ENCODE measurements at places on chromosomes 3 and 15.

DNA sequence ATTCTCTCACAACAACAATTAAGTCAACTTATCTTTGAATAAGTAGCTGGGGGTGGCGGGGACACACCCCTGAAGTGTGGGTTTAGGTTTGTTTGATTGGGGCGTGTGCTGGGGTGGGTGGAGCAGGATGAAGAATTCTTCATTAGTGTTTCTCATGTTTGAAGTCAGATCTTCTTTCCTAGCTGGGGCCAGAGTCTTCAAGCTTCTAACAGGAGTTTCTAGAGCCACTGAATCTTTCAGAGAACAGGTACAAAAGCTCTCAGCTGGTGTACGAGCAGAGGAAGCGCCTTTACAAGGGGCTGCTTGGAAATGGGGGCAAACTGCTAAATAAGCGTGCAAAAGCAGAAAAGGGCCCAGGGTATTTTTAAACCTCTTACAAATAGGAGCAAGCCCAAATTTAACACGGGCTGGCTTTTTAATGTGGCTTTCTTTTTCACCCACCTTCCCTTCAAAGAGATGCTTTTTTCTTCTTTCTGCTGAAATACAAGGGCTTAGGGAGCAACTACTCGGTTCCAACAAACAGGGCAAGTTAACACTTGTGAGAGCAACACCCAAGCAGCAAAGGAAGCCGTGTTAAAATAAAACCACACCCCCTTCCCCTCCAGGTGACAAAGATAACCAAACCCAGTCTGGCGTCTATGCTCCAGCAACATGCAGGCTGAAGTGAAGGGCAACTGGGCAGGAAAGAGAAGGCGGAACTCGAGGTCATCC lies 86.9 kb upstream of the RASGRP1 start:
- DNase-seq, result no peak

GRCh38 chr3:31077826-31078225 lies 183.4 kb upstream of the GADL1 start:
- DNase-seq, result no peak

DNA sequence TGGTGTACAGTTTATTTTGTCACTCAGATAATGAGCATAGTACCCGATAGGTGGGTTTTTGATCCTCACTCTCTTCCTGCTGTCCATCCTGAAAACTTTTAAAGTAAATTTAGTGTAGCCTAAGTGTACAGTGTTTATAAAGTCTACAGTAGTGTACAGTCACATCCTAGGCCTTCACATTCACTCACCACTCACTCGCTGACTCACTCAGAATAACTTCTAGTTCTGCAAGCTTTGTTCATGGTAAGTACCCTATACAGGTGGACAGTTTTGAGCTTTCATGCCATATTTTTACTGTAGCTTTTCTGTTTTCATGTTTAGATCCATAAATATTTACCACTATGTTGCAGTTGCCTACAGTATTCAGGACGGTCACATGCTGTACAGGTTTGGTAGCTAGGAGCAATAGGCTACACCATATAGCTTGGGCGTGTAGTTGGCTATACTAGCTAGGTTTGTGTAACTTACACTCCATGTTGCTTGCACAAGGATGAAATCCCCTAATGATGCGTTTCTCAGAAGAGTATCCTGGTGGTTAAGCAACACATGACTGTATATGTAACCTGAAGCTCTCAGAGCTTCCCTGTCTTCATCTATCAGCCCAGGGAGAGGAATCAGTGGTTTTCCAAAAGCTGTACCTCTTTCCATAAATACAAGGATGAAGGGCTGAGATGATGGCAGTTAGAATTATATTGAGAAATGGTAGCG lies 87.6 kb upstream of the SLC25A26 start:
- DNase-seq, result no peak

DNA sequence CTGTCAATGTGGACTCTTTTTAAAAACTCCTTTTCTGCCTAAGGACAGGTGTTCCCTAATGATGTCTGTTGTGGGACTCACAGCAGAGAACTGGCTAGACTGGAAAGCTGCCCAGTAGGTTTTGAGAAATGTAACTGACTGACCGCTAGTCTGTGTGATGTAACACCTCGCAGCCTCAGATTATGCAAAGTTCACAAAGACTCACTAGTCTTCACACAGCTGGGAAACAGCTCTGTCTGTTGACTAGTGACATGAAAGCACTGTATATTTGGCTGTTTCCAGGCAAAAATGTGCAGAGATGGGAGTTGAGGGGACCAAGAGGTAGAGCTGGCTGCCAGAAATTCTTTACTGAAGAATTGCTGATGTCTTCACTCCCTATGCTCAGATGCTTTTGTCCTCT lies 10.3 kb downstream of the PDZRN3 start:
- no peak for DNase-seq

GRCh38 chr3:169227911-169228310 lies 435.6 kb downstream of the MECOM start:
- DNase-seq, result no peak

DNA sequence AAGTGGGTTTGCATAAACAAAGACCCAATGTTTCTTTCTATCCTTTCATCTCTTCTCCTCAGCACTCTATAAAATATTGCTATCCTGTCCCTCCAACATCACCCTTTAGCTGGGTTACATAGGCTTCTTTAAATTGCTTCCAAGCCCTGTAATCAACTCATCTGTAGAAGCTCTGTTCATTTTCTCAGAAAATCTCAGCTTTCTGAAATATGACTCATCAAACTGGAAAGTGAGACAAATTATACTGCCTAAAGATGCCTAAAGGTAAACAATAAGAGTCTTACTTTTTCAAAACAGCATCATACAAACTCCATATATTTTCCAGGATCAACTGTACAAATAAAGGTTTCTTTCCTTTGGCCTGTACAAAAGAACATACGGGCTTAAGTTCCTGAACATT lies 33.8 kb downstream of the EFL1 start:
- no peak for DNase-seq

DNA sequence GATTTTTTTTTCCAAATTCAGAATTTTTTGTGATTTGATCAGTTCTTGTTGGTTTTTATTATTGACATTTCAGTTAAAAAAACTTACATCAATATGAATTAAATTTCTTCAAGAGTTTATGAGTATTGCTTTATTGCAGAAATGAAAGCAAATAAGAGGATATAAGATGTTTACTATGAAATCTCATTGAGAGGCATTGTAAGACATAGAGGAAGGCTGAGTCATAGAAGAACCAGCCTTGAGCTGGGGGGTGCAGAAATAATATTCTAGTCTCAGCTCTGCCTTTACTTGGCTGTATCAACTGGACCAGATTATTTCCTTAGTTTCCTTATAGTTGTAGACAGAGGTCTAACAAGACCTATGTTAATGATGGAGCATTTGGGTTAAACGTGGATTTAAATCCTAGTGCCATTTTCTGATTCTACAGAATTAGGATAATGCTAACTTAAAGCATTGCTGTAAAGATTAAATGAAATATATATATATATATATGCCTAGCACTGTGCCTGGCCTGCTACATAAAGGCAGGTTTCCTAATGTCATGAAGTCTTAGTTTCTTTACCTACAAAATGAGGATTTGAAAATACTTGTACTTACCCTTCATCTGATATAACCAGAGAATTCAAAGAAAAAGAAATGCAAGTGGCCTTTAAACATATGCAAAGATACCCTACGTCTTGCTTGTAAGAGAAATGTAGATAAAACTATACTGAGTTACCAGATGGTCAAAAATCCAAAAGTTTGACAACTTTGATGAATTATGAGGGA lies 7.3 kb downstream of the FAM98B start:
- DNase-seq, result no peak

GRCh38 chr15:55694652-55695150 lies 48.3 kb downstream of the PRTG start:
- DNase-seq, result no peak

- DNase-seq, result no peak
Measured at GRCh38 chr3:90015688-90016356, 908.4 kb downstream of the EPHA3 start.

DNA sequence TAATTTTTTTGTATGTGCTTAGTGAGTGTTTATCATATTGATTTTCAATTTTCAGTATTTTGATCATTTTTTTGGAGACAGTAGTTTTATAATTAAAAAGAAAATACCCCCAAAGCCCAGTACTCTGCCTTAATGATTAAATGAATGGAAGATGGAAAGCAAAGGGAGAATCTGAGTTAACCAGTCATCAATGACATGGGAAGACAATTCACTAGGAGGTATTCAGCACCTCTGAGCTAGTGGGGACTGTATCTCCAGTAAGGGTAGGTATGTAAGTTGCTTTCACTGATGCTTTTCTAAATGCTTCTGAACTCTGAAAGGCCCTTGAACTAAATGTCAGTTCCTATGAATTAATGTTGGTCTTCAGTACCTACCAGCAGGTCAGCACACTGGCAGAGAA lies 590.4 kb upstream of the DPPA4 start:
- no peak for DNase-seq

GRCh38 chr3:12993517-12994356 lies 79.5 kb downstream of the IQSEC1 start:
- no peak for DNase-seq

DNA sequence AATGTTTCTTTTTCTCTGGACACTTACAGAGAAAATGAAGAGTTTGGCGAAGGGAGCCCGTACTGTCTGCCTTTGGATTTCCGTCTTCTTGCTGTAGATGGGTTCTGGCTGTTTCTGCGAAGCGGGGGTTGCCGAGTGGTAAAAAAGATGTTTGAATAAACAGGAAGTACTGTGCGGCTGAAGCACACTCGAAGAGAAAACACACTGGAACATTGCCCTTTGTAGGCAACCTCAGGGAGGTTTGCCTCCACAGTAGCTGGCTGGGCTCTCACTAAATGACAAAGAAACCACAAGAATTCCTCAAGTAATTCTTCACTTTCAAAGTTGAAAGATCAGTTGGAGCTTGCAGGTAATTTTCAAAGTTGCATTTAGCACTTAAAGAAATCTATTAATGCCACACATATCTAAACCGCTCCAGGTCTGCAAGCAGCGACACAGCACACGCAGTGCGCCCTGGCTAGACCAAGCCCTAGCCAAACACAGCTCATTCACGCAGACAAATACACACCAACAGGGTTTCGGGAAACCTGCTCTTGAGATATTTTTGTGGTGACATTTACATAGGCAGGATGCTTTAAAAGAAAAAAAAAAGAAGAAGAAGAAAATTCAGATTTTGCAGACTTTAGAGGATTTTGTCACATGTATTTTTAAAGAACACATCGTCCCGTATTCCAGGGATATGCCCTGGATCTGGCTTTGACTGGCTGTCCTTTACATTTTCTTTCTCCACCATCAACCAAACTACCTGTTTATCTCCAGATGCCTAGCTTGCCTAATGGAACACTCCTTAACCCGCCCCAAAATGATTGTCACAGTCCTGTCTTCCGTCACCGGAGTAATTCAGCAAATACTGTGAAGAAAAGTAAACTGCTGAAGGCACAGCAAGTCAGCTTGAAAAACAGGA lies 452.8 kb downstream of the FOXP1 start:
- DNase-seq, result peak; percentile 68

- DNase-seq, result no peak
Measured at GRCh38 chr3:50580683-50581458, 11.5 kb downstream of the HEMK1 start.

GRCh38 chr3:183244219-183244618 lies 8.8 kb upstream of the B3GNT5 start:
- no peak for DNase-seq

GRCh38 chr15:68346979-68347378 lies 69.4 kb downstream of the FEM1B start:
- DNase-seq, result no peak

DNA sequence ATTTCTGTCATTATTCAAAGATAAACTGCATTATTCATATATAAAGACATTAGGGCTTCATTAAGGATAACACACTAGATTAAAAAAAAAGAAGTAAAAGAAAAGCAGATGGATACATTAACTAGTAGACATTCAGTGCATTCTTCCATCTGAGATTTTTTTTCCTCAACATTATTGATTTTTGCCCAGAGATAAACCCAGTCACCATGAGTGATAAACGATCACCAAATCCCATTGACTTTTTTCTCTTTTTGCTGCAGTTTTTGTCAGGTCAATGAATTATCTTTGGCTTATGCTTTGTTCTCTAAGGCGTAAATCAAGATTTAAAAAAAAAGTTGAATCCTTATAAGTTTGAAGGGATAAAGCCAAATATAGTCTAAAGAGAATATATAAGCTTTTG lies 925.0 kb downstream of the GBE1 start:
- no peak for DNase-seq

DNA sequence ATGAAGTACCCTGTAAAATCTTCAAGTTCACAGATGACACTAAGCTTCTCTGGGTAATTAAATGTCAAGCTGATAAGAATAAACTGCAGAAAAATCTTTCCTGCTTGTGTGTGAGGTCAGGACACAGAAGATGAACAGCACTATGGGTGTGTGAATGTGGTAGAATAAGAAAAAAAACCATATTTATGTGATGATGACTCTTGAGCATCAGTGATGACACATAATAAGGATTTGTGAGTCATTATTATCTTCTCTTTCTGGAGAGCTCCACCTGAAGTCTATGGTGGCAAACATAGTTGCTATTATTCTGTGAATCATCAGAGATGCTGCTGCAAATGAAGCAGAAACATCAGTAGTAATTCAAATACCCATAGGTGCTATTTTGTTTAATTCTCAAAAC lies 422.4 kb downstream of the DIPK2A start:
- DNase-seq, result no peak

DNA sequence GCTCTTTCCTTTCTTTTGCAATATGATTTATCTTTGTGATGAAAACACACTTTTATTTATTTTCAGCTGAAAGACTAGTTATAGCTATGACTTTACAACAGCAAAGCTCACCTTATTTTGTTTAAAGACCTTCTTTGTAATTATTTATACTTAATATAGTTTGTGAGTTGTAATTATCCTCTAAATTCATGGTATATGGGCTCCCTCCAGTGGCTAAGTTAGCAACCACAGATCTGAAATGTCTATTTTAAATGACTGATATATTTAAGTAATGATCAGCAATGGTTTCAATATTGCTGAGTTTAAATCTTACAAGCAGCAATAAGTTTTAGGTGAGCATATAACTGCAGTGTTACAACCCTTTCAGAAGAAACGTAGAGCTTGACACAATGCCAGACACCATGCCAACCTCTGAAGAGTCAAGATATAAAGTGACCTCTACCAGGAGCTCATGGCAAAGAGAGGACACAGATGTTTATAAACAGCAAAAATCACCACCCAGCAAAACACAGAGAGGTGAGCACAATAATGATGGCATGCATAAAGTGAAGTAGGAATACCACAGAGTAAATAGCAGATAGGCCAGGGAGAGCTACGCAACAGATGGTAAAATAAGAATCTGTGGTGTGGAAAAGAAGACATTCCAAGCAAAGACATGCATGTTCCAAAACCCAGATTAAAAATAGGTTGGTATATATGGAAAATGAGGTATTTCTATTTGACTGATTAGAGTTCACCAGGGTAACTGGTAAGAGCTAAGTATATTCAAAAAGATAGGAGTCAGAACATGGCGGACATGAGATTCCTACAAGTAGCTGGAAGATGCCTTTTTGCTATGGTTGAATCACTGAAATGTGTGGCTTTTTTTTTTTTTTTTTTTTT lies 143.7 kb upstream of the ZNF385D start:
- no peak for DNase-seq

GRCh38 chr3:4979428-4980228 lies at the start of gene BHLHE40:
BHLHE40 (plus strand) TSS chr3:4979437; CDS start chr3:4979719, 282 bp downstream.
- no peak for DNase-seq
